ENCODE measurements at places on chromosomes 7 and 10. TPM values are rescaled to one million over a fixed set of nuclear protein-coding genes. Genes with fewer than 3 reads are reported as not detected.

- no peak for DNase-seq
These were observed 239.6 kb upstream of the PTN start for GRCh38 chr7:137583172-137583571.

DNA sequence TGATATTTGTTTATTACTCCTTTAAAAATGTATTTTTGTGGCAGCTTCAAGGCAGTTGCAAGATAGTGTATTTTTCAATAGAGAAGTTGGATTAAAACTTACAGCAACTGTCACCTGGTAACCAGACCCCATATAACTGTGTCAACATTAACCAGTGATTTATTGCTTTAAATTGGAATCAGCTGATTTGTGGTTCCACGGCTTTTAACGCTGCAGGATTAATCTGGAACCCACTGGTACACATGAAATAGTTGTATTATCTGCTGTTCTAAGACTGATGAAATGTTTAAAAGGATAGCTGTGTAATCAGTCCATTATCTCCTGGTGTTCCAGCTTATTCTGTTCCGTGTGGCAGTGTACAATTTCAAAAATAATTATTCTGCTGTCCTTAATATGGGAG is 180.2 kb downstream of the CELF2 start:
- no peak for DNase-seq

DNA sequence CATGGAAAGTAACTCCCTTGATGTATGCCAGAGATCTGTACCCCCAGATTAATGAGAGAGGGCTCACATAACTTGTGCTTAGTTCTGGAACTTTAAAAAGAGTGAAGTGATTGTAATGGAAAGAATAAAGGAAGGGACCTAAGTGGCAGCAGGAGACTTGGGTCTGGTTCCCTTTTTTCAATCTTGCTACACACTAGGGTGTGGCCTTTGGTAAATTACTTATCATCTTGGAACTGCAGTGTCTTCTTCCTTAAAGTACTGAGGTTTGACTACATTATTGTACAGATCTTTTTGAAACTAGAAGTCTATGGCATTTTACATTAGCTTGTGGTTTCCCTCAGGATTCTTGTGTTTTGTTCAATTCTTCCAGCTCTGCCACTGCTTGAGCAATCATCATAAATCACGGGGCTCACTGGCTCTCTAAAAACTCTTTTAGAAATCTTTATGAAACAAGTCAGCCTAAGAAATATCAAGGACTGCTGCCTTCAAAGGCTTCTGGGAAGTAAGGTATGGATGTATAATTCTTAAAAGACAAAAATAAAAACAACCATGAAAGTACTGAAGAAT is 22.5 kb upstream of the CHRM2 start:
- DNase-seq, result no peak

FAM20C gene
- 64.1 TPM for total RNA-seq

All from GM23248 (cell line).